ENCODE measurements at places on chromosomes 4 and X. TPM values are rescaled to one million over a fixed set of nuclear protein-coding genes. Genes with fewer than 3 reads are reported as not detected.

GRCh38 chr4:47531241-47531953, 46.3 kb downstream of the ATP10D start:
- H3K4me3 ChIP-seq, result no peak overlapping the region
- no peak for DNase-seq
- H3K27me3 ChIP-seq, result no peaks in the 10 kb centered on the region
- H3K36me3 ChIP-seq, result no peaks in the 10 kb centered on the region

DNA sequence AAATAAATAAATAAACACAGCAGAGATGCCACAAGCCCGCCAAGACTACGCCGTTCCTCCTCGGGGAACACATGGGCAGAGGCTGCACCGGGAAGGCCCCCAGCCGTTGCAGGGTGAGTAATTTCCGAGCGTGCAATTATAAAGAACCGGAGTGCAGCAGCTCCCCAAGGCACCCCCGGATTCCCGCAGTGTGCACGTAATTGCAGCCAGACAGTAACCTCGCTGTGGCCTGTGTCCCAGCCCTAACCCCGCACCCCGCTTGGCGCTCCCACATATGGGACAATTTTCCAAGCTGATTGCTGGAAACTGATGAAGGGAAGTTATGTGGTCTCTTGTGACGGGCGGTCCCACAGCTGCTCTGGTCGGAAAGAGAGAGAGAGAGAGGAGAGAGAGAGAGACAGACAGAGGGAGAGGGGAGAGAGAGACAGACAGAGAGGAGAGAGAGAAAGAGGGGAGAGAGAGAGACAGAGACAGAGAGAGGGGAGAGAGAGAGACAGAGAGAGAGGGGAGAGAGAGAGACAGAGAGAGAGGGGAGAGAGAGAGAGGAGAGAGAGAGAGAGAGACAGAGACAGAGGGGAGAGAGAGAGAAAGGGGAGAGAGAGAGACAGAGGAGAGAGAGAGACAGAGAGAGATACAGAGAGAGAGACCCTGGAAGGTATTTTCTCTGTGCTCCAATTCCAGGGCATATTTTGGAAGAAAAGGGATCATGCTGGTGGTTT, 275.4 kb downstream of the SHOX start:
- H3K27me3 ChIP-seq, result no peaks in the 10 kb centered on the region
- DNase-seq, result no peak
- no peaks in the 10 kb centered on the region for H3K4me1 ChIP-seq
- H3K4me3 ChIP-seq, result no peak overlapping the region

The GASK1B gene
- 144 TPM for total RNA-seq

- H3K27me3 ChIP-seq, result no peaks in the 10 kb centered on the region
- no peak overlapping the region for H3K27ac ChIP-seq
- H3K4me1 ChIP-seq, result no peaks in the 10 kb centered on the region
- H3K4me3 ChIP-seq, result no peak overlapping the region
Measured at GRCh38 chr4:119581190-119581873, 47.3 kb downstream of the PDE5A start.

- H3K4me3 ChIP-seq, result no peak overlapping the region
- H3K36me3 ChIP-seq, result no peaks in the 10 kb centered on the region
- H3K27ac ChIP-seq, result no peak overlapping the region
- no peaks in the 10 kb centered on the region for H3K4me1 ChIP-seq
- no peaks in the 10 kb centered on the region for H3K27me3 ChIP-seq
- DNase-seq, result no peak
Measured at GRCh38 chrX:734362-734761, 103.8 kb downstream of the SHOX start.

DNA sequence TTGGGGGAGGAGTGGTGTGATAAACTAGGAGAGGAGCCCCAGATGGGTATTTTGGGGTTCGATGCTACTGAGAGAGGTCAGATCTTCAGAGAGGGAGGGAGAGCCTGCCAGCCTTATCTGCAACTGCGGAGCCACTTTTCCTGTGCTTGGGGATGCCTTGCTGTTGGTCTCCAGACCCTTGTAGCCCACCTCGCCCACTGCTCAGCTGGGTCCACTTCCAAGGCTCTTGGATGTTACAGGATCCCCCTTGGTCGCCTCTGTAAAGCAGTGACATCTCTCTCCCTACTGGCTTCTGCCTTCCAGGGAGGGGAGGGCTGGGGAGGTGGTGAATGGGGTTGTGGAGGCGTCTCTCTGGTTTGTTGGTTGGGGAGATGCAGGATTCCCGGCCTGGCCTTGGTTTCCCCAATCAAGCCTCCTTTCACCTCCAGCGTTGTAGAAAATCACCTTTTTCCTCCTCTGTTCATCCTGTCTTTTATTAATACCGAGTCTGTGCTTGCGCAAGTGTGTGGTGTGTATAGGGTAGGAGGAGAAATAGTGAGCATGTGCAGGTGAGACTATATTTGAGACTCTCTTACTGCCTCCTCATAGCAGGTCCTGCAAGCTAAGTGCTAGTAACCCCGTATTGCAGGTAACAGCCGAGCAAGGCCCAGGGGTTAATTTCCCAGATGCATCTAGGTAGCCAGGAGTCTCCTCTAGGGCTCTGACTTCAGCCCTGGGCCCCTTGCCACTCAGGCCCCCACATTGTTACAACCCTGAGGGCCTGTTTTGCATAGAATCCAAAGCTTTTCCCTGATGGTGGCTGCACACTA, 337.4 kb downstream of the ARHGAP10 start:
- H3K27ac ChIP-seq, result peak overlapping the region; percentile 8
- DNase-seq, result no peak
- H3K4me1 ChIP-seq, result peaks cover 23% of the 10 kb centered on the region
- no peaks in the 10 kb centered on the region for H3K27me3 ChIP-seq

DNA sequence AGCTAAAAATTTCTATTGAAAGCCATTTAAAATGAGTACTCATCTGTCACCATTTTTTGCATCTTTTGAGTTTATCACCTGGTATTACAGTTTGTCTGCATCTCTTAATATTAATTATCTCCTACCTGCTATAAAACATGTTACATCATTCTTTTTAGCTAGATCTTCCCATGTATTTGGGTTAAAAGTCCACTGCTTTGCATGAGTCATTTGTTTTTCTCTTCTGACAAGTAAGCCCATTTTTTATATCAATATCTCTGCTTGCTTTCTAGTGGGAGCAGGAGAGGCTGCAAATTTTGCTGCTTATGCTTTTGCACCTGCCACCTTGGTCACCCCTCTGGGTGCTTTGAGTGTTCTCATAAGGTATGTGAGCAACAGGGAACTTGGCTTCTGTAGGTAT, 16.1 kb downstream of the NIPAL1 start:
- no peaks in the 10 kb centered on the region for H3K36me3 ChIP-seq
- no peaks in the 10 kb centered on the region for H3K27me3 ChIP-seq
- no peak overlapping the region for H3K4me3 ChIP-seq
- no peak for DNase-seq
- H3K4me1 ChIP-seq, result no peaks in the 10 kb centered on the region

The HSD17B10 gene
- 127 TPM for total RNA-seq

DNA sequence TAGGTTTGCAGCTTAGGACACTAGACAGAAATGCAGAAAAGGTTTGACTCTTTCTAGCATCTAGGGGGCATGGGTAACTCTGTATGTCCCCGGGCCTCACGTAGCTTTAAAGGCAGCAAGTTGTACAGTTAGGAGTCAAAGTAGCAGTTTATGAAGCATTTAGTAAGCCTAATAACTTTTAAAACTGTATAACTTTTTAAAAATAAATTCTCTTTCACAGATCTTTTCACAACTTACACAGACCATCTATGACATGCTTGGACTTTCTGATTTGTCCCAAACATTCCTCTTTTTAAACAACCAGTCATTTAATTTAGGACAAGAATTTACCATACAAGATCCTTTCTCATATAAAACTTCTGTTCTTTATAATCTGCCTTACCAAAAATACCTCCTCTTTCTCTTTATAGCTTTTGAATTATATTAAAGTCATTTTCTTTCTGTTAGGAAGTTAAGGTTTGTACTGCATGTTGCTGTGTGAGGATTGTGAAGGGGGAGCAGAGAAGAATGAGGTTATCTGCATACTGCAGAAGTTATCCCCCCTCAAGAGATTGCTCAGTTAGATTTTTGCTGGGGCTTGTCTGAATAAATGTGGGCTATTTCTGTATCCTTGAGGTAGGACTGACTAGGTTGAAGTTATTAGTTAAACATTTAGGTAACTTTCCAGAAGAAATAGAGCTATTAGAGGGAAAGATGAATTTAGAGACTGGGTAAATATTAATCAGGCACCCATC, 94.3 kb downstream of the CPE start:
- no peak overlapping the region for H3K4me3 ChIP-seq
- no peak overlapping the region for H3K27ac ChIP-seq
- no peak for DNase-seq
- no peaks in the 10 kb centered on the region for H3K36me3 ChIP-seq

DNA sequence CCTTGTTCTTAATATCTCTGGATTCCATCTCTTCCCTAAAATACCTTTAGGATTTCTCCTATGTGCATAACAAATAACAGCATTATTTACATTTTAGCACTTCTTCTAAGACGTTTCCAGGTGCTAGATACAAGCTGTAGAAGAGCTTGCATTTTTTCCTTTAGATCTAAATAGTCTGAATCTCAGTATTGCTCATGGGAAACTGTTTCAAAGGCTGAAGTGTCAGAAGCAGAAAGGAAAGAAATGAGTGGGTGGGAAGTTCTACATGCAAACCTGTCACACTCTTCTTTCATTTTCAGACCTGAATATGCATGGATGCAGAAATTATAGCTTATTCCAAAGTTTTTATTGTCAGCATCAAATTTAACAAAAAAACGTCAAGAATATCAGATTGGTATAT, 41.8 kb downstream of the FGF13 start:
- no peak overlapping the region for H3K27ac ChIP-seq
- no peaks in the 10 kb centered on the region for H3K4me1 ChIP-seq
- no peak for DNase-seq
- no peaks in the 10 kb centered on the region for H3K36me3 ChIP-seq
- H3K27me3 ChIP-seq, result no peaks in the 10 kb centered on the region
- no peak overlapping the region for H3K4me3 ChIP-seq

DNA sequence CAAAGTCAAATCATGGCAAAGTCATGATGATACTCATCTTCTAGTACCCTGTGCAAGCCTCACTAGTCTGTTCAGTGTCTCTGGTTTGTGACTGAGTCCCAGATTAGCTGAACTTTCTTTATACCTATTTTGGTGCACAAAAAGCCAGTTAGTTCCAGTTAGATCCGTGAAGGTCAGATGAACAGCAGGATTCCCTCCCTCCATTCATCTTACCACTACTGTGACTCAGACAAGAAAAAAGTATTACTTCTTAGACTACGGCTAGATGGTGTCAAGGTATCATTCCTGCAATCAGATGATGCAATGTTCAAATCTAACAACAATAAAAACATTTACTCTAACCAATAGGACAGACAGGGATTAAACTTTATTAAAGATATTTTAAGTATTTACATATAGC, 30.4 kb downstream of the ARHGEF6 start:
- no peaks in the 10 kb centered on the region for H3K27me3 ChIP-seq
- no peaks in the 10 kb centered on the region for H3K36me3 ChIP-seq
- DNase-seq, result no peak
- H3K27ac ChIP-seq, result no peak overlapping the region
- peaks cover 1% of the 10 kb centered on the region for H3K4me1 ChIP-seq
- H3K4me3 ChIP-seq, result no peak overlapping the region

DNA sequence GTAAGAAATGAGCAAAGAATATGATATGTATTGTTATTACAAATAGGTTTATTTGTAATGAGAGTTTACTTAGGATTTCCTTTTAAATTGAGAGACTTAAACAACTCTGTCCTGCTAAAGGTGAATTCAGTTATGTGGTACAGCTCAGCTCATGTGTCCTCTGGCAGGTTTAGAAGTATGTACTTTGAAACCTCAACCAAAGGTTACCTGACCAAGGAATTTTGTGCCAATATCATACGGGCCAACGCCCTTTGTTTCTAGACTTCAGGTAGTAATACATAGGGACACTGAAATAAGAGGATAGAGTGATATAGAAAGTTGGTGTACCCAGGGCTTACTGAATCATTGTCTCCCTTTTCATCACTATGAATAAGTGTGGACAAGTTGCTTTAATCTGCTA, 25.7 kb downstream of the SLAIN2 start:
- H3K4me3 ChIP-seq, result no peak overlapping the region
- DNase-seq, result no peak
- no peaks in the 10 kb centered on the region for H3K4me1 ChIP-seq
- no peaks in the 10 kb centered on the region for H3K36me3 ChIP-seq

The NIPAL1 gene
- total RNA-seq, result 1.4 TPM

DNA sequence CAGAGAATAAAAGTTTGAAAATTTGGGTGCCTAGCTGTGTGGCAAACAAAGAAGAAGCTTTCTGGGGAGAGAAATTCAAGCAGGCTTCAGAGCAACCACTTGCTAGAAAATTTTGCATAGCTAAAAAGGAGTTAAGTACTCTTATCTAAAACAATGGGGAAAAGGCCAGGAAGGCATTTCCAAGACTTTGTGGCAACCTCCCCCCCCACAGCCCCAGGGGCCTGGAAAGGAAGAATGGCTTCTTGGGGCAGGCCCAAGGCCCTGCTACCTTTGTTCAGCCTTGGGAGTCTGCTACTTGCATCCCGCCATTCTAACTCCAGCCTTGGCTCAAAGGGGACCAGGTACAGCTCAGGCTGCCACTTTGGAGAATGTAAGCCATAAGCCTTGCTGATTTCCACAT, 102.2 kb downstream of the PTCHD1 start:
- DNase-seq, result no peak
- no peak overlapping the region for H3K27ac ChIP-seq

The DCAF12L1 gene
- total RNA-seq, result 1.1 TPM

DNA sequence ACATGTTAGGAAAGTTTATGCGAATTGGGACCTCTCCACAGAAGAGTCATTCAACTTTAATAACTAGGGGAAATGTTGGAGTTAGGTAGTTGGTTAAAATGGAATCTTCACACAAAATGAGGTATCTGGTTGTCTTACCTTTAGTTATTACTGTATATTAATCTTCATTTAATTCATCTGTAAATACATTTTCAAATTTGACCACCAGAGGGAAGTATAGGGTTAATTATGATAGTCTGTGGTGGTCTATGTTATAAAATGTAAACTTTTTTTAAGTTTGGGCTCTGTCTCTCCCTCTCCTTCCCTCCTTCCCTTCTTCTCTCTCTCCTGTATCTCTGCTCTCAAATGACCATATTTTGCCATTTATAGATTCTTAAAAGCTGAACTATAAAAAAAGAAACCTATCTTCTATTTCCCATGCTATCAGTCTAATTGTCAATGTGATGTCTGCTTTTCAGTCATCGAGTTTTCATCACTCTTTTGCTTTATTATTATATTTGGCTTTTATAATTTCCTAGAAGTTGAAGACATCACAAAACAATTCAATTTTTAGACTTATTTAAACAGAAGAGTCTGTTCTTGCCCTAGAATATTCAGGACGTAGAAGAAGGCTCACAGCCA, 49.8 kb downstream of the TMEM144 start:
- H3K4me3 ChIP-seq, result no peak overlapping the region
- no peaks in the 10 kb centered on the region for H3K27me3 ChIP-seq

- H3K27ac ChIP-seq, result no peak overlapping the region
- H3K4me1 ChIP-seq, result peaks cover 18% of the 10 kb centered on the region
- no peaks in the 10 kb centered on the region for H3K36me3 ChIP-seq
- no peaks in the 10 kb centered on the region for H3K27me3 ChIP-seq
- no peak overlapping the region for H3K4me3 ChIP-seq
Measured at GRCh38 chr4:6916069-6916586, 6.5 kb downstream of the TBC1D14 start.

DNA sequence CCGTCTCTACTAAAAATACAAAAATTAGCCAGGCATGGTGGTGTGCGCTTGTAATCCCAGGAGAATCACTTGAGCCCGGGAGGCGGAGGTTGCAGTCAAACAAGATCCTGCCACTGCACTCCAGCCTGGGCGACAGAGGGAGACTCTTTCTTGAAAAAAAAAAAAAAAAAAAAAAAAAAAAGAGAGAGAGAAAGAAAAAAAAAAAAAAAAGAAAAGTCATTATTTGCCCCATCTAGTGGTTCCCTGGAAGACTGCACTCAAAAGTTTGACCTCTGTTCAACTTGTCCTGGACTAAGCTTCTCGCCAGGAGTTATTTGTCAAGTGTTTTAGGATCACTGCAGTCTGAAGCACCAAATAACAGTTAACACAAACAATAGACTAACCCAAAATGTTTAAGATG, 45.3 kb upstream of the KCTD8 start:
- H3K4me3 ChIP-seq, result no peak overlapping the region
- no peak for DNase-seq
- H3K4me1 ChIP-seq, result no peaks in the 10 kb centered on the region
- H3K27me3 ChIP-seq, result no peaks in the 10 kb centered on the region
